ENCODE measurements at places on chromosomes 3 and 15.

GRCh38 chr15:78715930-78716329, 74.9 kb upstream of the CHRNB4 start:
- no peak for DNase-seq

DNA sequence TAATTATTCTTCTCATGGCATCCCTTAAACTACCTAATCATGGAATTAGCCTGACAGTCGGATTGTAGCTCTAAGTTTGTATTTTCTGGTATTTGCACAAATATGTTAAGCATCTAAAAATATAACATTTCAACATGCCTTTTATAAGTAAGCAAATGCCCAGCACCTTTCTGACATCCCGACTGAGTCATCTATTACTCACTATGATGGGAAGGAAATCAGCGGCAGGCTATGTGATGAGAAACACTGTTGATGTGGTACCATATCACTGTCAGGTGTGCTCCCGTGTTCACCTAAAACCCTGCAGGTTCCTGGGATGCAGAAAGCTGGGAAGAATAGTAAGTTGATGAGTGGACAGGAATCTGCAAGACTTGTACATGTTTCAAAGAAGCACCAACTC, 367.8 kb upstream of the IL12A start:
- peak; percentile 42 for DNase-seq

DNA sequence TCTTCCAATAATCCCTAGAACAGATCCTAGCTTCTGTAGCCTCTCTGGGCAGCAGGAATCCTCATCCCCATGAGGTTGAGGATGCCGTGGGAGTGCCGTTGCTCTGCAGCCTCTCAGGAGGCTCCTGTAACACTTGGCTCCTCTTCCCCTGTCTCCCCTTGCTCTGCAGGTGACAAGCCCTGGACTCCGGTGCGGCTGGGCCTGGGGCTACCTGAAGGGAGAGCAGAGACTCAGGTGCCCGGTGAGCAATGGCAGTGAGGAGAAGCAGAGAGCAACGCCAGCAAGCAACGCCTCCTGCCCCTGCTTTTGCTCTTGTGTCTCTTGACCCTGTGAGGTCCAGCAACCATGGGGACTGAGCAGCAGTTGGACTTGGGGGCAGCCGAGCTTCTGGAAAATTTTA, 91.2 kb downstream of the CEMIP start:
- DNase-seq: no peak

GRCh38 chr3:84680700-84681099, 278.1 kb upstream of the CADM2 start:
- DNase-seq: no peak

DNA sequence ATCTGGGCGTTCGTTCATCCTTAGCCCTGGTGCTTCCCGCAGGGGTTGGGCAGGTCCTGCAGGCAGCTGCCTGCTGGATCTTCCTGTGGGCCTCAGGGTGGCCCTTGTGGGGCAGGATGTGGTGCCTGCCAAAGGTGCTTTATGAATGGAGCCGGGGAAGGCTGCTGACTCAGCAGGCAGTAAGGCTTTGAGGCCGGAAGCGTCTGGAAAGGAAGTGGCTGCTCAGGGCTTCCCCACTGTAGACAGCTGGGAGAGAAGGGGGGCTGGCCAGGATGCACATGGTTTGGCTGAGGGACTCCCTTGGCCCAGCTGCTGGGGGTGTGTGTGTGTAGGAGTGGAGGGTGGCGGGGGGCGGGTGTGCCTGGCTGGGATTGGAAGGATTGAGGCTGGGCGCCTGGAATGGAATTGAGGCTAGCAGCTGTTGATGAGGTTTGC, 12.9 kb downstream of the CD276 start:
- peak; percentile 85 for DNase-seq

- no peak for DNase-seq
Measured at GRCh38 chr15:62105266-62105665, 38.5 kb downstream of the C2CD4A start.

GRCh38 chr15:89513284-89513683, 16.9 kb upstream of the RHCG start:
- DNase-seq: no peak

DNA sequence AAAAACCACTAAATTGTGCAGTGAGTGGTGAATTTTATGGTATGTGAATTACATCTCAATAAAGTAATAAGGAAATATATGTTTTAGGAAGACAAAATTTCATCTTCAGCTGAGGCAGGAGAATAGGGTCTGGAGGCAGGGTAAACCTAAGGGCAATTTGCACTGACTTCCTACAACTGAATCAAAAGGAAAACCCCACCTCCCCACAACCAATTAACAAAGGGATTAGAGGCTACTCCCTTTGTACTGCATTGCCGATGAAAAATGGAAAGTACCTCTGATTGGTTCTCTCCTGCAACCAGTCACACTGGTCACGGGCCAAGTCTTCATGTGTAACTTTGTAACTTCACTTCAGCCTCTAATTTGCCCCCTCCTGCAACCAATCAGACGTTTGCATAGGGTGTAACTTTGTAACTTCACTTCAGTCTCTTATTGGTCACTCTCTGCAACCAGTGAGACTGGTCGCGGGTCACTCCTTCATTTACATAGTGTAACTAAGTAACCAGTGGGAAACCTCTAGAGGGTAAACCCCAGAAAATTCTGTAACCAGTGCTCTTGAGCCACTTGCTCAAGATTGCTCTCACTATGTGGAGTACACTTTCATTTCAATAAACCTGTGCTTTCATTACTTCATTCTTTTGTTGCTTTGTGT, 244.5 kb downstream of the CNTN4 start:
- DNase-seq: no peak

GRCh38 chr3:57233799-57234198, 6.3 kb downstream of the APPL1 start:
- no peak for DNase-seq

DNA sequence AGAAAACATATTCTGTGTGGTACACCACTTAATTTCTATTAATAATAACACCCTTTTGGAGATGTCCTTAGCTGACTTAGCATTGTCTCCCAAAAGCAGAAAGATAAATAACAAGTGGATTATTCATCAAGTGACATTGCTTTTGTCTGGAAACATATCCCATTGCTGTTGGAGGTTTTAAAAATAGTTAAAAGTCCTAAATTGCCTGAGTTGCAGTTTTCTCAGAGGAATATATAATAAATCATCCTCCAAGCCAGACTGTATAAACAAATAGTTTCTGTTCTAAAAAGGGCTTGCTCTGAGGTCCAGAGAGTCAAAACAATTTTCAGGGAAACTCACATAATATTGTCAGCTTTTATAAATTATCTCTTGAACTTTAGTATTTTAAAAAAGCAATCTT, 60.4 kb upstream of the CD96 start:
- no peak for DNase-seq

DNA sequence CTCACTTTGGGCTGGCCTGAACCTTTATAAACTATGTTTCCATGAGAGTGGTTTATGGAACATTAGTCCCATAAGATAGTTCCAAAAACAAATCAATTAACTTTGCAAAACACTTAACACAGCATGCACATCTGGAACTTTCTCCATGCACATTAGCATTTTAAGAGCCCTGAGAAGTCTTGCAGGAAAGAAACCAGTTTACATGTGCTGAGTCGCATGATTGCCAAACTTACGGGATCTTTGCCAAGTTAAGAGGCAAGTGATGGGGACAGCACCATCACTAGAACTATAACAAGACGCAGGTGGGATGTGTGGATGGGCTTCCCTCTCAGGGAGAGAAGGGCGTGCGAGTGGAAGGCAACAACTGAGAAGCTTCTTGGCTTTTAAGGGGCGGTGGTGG, 20.7 kb downstream of the ADAMTS9 start:
- DNase-seq: no peak

- DNase-seq: no peak
Measured at GRCh38 chr3:132342183-132342582, 25.0 kb downstream of the ACP3 start.

DNA sequence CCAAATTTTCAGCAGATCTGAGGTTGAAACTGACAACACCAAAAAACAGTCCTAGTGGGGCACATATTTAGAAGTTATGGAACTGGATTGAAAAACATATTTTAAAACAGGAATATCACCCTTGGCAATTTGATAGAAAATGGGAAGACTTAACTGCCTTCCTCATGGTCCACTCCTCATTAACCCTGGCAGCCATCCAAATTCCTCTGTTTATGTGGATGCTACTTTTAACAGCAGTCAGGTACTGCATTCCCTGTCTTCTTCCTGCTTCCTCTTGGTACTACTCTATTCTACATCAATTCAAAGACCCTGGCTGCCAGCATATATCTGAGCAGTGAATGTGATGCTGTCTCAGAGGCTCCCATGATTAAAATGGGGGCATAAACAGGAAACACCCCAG, 54.3 kb downstream of the PDE8A start:
- no peak for DNase-seq

DNA sequence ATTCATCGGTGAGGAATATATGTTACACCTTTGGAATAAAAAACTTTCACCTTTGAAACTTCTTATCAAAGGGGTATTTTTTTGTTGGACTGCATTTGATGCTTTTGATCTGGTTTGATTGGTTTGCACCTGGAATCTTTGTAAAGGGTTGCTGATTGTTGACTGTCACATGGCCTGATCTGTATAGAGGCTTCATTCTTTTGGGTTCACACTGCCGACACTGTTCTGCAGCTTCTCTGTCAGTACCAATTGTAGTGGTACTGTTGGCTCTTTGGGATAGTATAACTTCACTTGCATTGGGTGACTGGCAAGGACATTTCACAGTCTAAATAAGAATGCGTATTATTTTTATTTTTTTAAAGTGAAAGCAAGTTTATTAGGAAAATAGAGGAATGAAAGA, 155.7 kb downstream of the DOCK3 start:
- no peak for DNase-seq

- no peak for DNase-seq
Measured at GRCh38 chr15:77440378-77440999, 19.8 kb downstream of the HMG20A start.

DNA sequence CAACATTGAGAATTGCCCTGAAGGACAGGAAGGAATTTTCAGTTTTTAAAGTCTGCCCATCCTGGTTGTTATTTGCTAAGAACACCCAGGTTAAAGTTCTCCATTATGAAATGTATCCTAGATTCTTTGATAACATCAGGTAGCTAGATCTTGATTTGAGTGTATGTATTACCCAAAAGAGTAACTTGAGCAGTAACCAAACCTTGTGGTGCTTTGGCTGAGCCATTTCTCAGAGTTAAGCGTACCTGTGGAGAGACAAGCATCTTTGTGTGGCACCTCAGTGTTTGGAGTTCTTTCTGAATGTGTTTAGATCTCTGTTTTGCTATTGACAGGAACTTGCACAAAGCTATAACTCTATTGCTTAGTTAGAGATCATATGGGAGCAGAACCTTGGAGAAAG, 20.4 kb downstream of the CEP97 start:
- no peak for DNase-seq

- no peak for DNase-seq
Measured at GRCh38 chr3:29168696-29169095, 112.2 kb upstream of the RBMS3 start.

DNA sequence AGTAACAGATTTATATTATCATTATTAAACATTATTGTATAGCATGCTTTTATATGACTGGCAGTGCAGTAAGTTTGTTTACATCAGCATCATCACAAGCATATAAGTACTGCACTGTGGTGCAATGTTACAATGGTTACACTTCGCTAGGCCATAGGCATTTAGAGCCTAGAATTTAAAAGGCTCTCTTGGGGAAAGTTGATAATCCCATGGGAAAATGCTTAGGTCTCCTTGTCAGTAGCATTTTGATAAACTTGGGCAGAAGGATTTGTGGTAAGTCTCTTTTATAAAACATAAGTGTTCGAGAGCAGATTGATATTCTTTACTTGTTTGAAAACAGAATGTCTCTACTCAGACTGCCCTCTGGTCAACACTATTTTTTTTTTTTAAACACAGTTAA, 7.5 kb downstream of the DTWD1 start:
- no peak for DNase-seq

GRCh38 chr15:81160312-81161159, 26.5 kb downstream of the CFAP161 start:
- DNase-seq: peak; percentile 84

- DNase-seq: no peak
Measured at GRCh38 chr3:129615751-129616281, 9.3 kb upstream of the PLXND1 start.

DNA sequence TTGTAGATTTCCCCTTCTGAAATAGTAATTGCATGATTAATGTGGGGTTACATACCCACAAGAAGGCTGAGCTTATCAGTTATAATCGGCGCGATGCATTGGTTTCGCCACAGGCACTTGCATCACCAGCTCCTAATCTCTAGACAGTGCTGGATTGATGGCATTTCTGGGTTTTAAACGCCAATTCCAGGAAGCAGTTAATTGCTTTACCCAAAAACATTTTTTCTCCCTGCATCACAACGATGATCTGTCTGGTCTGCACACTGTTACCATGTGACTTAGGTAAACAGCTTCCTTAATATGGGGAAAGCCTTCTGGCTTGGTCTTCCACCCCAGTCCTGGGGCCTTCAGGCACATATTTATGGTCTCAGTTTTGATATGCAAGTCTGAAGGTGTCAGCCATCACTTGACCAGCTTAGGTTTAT, 70.0 kb upstream of the HEG1 start:
- DNase-seq: peak; percentile 93

DNA sequence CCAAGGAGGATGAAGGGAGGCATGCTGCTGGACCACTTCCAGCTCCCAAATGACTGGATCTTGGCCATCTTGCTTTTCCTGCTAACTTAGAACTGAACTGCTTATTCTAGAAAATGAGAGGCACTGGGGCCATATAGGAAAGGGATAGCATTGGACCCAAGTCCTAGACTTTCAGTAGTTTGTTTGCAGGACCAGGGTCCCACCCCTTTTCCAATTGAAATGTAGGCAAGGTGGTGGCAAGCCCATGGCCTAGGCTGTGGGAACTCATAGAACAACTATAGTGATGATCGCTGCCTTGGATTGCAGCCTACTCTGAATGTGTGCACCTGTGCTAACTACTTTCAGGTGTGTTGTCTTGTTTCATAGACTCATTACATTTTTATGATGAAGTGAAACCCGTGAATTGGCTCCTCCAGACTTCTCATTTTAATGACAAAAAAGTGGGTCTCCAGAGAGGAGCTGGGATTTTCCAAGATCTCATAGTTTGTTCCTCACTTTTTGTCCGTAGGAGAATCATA, 50.3 kb downstream of the TGFBR2 start:
- DNase-seq: no peak

- DNase-seq: no peak
Measured at GRCh38 chr15:93289941-93290617, 201.1 kb upstream of the RGMA start.

DNA sequence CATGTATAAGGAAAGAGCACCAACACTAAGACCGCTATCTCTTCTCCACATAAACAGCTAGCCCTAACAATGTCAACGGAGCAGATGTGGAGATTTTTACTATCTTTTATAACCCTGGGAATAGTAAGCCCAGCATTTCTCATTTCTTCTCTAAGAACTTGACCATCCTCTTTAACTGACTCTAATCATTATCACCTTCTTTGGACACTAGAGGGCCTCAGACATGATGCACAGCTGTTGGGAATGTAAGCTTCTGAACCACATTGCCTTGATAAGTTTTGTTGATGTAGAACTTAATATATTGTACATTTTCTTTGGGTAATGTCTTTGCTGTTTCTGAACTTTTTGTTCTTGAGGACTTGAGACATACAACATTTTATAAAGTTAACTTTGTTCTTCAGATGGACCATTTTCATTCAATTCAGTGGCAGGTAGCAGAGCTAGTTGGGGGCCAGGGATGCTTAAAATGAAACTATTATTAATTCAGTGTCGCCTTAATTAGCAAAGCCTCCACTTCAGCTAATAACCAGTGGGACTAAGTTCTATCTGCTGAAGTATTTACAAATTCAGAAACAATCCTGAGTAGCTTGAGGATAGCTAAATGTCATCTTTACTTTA, 9.6 kb upstream of the TAGLN3 start:
- DNase-seq: no peak

GRCh38 chr3:9898467-9899241, 4.0 kb upstream of the IL17RE start:
- no peak for DNase-seq
